Lower lobe of right lung (tissue), 2 donors: ENCODE measurements at places on chromosomes 7 and 10. TPM values are rescaled to one million over a fixed set of nuclear protein-coding genes. Genes with fewer than 3 reads are reported as not detected.

LIPN gene
- 1.6 TPM for total RNA-seq

GNG11 gene
- 23.2 TPM for total RNA-seq

BICC1 gene
- 11.0 TPM for total RNA-seq

TMEM140 gene
- total RNA-seq, result 39.3 TPM

PAPSS2 gene
- total RNA-seq, result 137 TPM

PPP1R17 gene
- total RNA-seq, result not detected

- DNase-seq, result peak; percentile 40
- H3K27me3 ChIP-seq, result no peaks in the 10 kb centered on the region
- no peak overlapping the region for H3K4me3 ChIP-seq
- no peaks in the 10 kb centered on the region for H3K4me1 ChIP-seq
- peaks cover 14% of the 10 kb centered on the region for H3K36me3 ChIP-seq
- no peak overlapping the region for H3K27ac ChIP-seq
These were observed 252.9 kb downstream of the MAD1L1 start for GRCh38 chr7:1979591-1980560.

- H3K27ac ChIP-seq, result no peak overlapping the region
- DNase-seq, result no peak
- H3K36me3 ChIP-seq, result peaks cover 11% of the 10 kb centered on the region
- H3K4me1 ChIP-seq, result no peaks in the 10 kb centered on the region
These were observed 76.3 kb downstream of the CLIP2 start for GRCh38 chr7:74365322-74366022.

DNA sequence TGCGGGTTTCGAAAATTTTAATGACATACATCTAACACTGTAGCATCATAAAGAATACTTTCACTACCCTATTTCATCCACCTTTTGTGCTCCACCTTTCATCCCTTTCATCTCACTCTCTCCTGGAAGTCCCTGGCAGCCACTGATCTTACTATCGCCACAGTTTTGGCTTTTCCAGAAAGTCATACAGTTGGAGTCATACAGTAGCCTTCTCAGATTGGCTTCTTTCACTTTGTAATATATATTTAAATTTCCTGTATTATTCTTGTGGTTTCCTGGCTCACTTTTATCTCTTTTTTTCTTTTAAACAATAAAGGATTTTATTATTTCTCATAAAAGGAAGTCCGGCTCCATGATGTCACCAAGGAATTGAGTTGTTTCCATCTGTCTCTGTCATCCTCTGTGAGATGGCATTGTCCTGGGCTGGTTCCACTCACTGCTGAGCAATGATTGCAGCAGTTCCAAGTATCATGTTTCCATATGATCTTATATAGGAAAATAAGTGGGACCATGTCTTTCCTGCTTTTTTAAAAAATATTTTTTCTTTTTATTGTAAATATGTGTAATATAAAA is 626.3 kb downstream of the POM121L12 start:
- no peak for DNase-seq
- H3K27ac ChIP-seq, result no peak overlapping the region
- no peak overlapping the region for H3K4me3 ChIP-seq

DNA sequence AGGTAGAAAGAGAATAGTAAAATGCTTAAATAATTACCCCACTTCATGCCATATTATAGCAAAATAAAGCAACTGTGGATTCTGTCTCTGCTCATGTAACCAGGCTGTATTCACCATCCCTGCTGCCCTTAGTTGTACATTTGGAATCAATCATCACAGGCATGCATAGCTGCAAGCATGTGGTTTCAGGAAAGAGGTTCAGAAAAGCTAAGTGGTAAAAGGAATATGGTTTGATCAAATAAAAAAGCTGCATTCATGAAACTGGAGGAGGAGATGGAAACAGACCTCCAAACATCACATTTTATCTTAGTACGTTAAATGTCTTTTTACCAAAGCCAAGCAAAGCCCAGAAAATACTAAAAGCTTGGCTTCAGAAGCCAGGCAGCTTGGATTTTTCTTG is 81.3 kb downstream of the ADAM22 start:
- no peaks in the 10 kb centered on the region for H3K4me1 ChIP-seq
- no peak overlapping the region for H3K4me3 ChIP-seq
- DNase-seq, result no peak
- H3K36me3 ChIP-seq, result no peaks in the 10 kb centered on the region
- H3K27ac ChIP-seq, result no peak overlapping the region

GRCh38 chr7:4830176-4830575 is 31.7 kb downstream of the PAPOLB start:
- H3K27me3 ChIP-seq, result no peaks in the 10 kb centered on the region
- H3K27ac ChIP-seq, result no peak overlapping the region
- no peak overlapping the region for H3K4me3 ChIP-seq

- H3K4me1 ChIP-seq, result no peaks in the 10 kb centered on the region
- no peak overlapping the region for H3K27ac ChIP-seq
- H3K4me3 ChIP-seq, result no peak overlapping the region
- H3K36me3 ChIP-seq, result no peaks in the 10 kb centered on the region
These were observed 147.1 kb downstream of the BUB3 start for GRCh38 chr10:123301077-123301857.

GRCh38 chr7:106246902-106247711 is 37.7 kb downstream of the NAMPT start:
- H3K4me1 ChIP-seq, result no peaks in the 10 kb centered on the region
- no peak overlapping the region for H3K27ac ChIP-seq
- peaks cover 37% of the 10 kb centered on the region for H3K36me3 ChIP-seq
- H3K4me3 ChIP-seq, result no peak overlapping the region

DNA sequence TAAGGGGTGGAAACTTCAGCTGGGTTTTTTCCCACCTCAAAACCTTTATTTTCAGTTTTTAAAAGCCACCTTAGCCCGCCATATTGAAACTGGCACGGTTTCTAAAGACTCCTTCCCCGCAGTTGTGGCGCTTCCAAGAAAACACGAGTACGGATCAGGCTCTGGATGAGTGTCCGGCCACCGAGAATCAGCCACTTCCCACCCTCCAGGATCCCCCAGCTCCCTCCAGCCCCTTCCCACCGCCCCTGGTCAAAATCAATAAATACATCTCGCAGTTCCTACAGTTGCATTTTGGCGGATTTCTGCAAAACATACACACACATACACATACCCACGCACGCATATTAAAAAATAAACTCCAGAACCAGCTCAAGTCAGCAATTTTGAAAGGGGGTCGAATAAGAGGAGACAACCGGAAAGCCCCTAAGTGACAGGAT is 1.1 kb downstream of the SFMBT2 start:
- no peak overlapping the region for H3K27ac ChIP-seq
- H3K36me3 ChIP-seq, result no peaks in the 10 kb centered on the region
- peaks cover 44% of the 10 kb centered on the region for H3K4me1 ChIP-seq
- H3K27me3 ChIP-seq, result peaks cover 38% of the 10 kb centered on the region
- no peak for DNase-seq

DNA sequence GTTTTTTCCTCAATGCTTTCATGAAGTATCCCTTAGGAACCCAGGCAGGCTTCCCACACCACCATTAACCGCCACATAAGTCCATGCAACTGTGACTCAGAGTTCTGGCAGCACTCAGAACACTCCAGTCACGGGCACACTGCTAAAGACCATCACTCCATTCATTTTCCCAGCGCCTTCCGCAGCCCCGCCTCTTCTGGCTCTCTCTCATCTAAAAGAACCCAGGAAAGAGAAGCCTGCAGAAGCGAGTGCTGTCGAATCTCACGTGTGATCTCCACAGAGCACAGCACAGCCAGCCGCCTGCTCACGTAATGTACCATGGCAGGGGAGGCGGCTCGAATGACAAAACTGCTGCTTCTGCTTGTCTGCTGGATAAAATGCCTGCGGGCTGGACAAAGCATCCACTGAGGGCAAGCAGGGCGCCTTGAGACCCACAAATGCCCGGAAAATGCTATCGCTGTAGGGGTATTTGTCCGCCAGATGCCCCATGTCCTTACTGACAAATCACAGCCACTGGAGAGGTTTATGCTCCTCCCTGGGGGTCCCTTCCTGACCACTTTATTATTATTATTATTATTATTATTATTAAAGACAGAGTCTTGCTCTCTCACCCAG is 1.8 kb downstream of the PSMG3 start:
- no peak for DNase-seq
- H3K27me3 ChIP-seq, result no peaks in the 10 kb centered on the region
- no peak overlapping the region for H3K4me3 ChIP-seq
- H3K36me3 ChIP-seq, result peaks cover 18% of the 10 kb centered on the region
- no peak overlapping the region for H3K27ac ChIP-seq
- peaks cover 39% of the 10 kb centered on the region for H3K4me1 ChIP-seq

- no peak overlapping the region for H3K4me3 ChIP-seq
- no peak for DNase-seq
These were observed 104.8 kb downstream of the AUTS2 start for GRCh38 chr7:69703099-69703498.

GRCh38 chr10:71253981-71254818 is 41.8 kb downstream of the UNC5B start:
- H3K27me3 ChIP-seq, result no peaks in the 10 kb centered on the region
- H3K4me3 ChIP-seq, result no peak overlapping the region
- no peaks in the 10 kb centered on the region for H3K36me3 ChIP-seq
- H3K27ac ChIP-seq, result no peak overlapping the region
- DNase-seq, result no peak

- no peak for DNase-seq
- H3K4me1 ChIP-seq, result peaks cover 11% of the 10 kb centered on the region
- no peak overlapping the region for H3K27ac ChIP-seq
- H3K27me3 ChIP-seq, result no peaks in the 10 kb centered on the region
- no peaks in the 10 kb centered on the region for H3K36me3 ChIP-seq
These were observed 218.4 kb upstream of the ZNF32 start for GRCh38 chr10:43867113-43867512.

DNA sequence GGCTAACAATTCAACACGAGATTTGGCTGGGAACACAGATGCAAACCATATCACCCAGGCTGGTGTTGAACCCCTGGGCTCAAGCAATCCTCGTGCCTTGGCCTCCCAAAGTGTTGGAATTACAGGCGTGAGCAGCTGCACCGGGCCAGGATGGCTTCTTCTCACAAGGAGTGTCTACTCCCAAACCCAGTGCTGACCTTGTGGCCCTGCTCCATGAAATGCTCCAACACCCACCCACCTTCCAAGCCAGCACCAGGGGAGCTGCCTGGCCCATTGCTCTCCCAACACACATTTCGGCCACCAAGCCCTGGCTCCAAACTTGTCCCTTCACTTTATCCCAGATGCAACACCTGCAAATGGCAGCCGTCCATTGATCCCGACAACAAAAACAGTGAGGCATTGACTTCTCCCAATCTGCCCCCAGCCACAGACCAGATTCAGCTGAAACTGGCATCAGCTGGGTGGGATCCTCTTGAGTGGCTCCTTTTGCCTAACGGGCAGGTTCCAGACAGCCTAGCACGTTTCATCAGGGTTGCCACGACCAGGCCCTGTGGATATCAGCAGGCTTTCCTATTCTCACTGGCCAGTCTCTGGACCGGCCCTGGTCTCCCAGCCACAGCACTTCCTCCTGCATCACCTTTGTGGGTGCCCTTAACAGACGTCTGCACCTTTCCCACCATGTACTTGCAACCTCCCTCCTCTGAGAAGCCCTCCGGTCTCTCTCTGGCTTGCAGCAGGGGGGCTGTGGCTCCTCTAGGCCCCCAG is 105.7 kb upstream of the CARD11 start:
- no peaks in the 10 kb centered on the region for H3K4me1 ChIP-seq
- no peak for DNase-seq
- H3K27ac ChIP-seq, result no peak overlapping the region
- no peaks in the 10 kb centered on the region for H3K36me3 ChIP-seq
- H3K4me3 ChIP-seq, result no peak overlapping the region

- H3K4me3 ChIP-seq, result no peak overlapping the region
- peaks cover 5% of the 10 kb centered on the region for H3K4me1 ChIP-seq
- H3K27ac ChIP-seq, result no peak overlapping the region
- no peaks in the 10 kb centered on the region for H3K36me3 ChIP-seq
- H3K27me3 ChIP-seq, result no peaks in the 10 kb centered on the region
These were observed 20.2 kb upstream of the ASL start for GRCh38 chr7:66055321-66055956.

GRCh38 chr10:12656518-12657142 is 307.3 kb downstream of the CAMK1D start:
- no peaks in the 10 kb centered on the region for H3K36me3 ChIP-seq
- no peak overlapping the region for H3K4me3 ChIP-seq
- no peak for DNase-seq
- peaks cover 1% of the 10 kb centered on the region for H3K27me3 ChIP-seq
- no peak overlapping the region for H3K27ac ChIP-seq

DNA sequence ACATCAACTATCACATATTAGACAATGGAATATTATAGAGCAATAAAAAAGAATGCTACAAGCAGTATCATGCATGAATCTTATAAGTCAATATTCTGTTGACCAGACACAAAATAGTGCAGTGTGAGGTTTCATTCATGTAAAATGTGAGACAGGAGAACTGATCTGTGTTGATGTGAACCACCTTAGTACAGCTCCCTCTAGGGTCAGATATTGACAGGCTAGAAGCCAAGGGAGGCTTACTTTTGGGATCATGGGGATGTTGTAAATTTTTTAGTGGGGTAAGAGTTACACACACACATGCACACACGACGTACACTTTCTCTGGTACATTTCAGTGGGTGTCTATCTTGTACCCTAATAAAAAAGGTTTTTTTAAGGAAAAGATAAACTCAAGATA is 231.6 kb upstream of the FOXK1 start:
- H3K4me1 ChIP-seq, result no peaks in the 10 kb centered on the region
- DNase-seq, result no peak
- H3K27me3 ChIP-seq, result no peaks in the 10 kb centered on the region
- H3K36me3 ChIP-seq, result no peaks in the 10 kb centered on the region
- no peak overlapping the region for H3K27ac ChIP-seq

DNA sequence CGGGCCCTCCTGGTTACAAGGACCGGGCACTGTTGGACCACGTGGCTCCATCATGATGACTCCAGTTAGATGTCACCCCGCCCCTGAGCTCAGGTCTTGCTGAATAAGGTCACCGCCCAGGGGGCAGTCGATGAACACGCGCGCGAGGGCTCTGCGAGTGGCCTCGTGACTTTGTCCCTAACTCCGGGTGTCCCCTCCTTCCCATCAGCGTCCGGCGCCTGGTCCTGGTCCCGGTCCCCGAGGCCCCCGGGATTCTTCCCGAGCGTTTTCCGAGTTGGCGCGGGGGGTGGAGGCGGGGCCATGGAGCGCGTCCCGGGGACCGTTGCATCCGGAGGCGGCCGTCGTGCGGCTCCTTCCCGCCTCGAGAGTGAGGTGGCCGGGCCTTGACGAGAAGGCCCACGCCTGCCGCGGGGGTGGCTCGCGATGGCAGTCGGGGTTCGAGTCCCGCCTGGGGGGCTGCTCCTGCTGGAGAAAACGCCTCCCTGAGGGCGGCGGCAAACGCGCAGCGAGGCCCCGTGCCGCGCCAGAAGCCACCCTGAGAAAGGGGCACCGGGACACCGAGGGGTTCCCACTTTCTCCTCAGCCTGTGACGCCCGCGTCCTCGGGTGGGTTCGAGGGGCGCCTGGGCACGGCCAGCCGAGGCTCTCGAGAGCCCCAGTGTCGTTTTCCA is 569 bp upstream of the NPTX2 start:
- no peak for DNase-seq
- H3K36me3 ChIP-seq, result no peaks in the 10 kb centered on the region
- no peak overlapping the region for H3K27ac ChIP-seq
- peaks cover 10% of the 10 kb centered on the region for H3K4me1 ChIP-seq
